ENCODE measurements at places on chromosomes 3 and 15.

GRCh38 chr3:170418422-170419398 is at the start of gene CLDN11:
TSS of gene CLDN11 (plus strand) at chr3:170418868. CDS start at chr3:170419067, 199 bp downstream.
- no peak for DNase-seq

DNA sequence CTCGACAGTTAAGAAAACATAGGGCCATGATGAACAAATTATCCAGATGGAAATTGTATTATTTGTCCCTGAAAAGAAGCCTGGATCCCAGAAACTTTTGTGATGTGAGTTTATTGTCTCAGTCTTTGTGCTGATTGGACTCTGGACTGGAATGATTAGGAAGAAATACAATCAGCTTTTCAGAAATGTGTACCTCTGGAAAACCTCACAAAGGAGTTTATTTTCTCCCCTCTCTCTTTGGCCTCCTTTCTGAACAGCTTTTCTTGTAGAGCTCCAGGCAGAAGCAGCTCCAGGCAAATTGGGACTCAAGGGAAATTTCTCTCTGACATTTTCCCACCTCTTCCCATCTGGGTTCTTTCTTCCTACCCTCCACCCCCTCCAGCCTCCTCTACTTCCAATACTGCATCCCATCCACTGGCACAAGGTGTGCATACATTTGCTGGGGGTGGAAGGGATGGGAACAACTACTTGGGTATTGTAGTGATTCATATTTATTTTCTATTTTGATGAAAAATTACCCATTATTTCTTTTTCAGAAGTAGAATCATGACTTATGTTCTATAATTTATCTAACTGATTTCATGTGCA is 119.7 kb downstream of the CD47 start:
- no peak for DNase-seq

- no peak for DNase-seq
Observed at GRCh38 chr3:120742849-120743365, 363 bp downstream of the GTF2E1 start.

DNA sequence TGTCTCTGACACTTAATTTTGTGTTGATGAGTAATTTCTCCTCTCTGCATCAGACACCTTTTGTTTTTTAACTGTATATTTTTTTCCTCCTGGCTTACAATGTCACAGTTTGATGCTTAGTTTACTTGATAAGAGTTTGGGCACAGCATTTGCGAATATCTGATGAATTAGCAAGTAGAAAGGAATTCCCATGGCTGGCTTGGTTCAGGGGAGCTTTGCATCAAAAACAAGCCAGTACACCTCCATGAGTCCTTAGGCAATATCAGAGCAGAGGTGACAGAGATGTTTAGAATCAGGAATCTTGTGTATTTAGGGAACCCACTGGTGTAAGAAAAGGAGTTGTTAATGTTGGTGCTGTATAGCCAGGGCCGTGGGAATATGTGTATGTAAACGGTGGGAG is 9.3 kb downstream of the ARHGEF26 start:
- DNase-seq = no peak

GRCh38 chr15:23387621-23388190 is 33.2 kb downstream of the GOLGA8S start:
- DNase-seq = no peak

- no peak for DNase-seq
Observed at GRCh38 chr15:79779746-79780145, 117.1 kb downstream of the MTHFS start.

DNA sequence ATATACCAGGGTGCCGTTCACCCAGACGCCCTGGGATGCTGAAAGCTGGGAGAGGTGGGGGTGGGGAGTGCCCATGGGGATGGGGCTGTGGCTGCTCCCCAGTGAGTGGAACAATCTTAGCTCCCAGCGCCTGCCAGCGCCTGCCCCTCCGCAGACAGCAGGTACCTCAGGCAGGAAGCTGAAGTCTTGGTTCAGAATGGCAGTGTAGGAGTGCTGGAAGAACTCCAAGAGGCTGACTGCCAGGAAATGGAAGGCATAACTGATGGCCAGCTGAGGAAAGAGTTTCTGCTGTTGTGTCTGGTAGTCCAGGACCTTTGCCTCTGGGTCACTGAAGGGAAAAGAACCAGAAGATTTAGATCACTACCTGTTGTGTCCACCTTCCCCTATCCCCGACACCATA is 8.4 kb downstream of the ACOX2 start:
- DNase-seq = no peak

GRCh38 chr3:135090020-135090717 is 295.1 kb downstream of the EPHB1 start:
- no peak for DNase-seq

DNA sequence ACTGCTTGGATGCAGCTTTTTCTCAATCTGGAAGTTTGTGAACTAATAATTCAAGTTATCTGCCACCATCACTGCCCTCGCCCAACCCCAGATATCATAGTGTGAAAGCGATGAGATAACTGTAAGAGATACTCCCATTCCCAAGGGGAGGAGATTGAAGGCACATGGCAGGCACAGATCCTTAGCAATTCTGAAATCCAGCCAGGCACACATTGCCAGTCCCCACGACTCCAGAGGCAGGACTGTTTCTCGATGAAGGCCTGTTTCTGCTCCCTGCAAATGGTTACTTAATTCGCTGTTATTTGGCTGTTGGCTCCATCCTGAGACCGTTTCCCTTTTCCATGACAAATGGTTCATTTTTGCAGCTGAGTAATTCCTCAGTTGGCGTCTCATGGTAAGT is 63.2 kb upstream of the NEDD4 start:
- DNase-seq = no peak

GRCh38 chr3:42647821-42648459 is 5.6 kb upstream of the ZBTB47 start:
- no peak for DNase-seq

- DNase-seq = no peak
Observed at GRCh38 chr15:94293411-94294402, 62.3 kb downstream of the MCTP2 start.

GRCh38 chr3:172069478-172069877 is 30.1 kb downstream of the FNDC3B start:
- no peak for DNase-seq

GRCh38 chr3:187810021-187810446 is 64.8 kb upstream of the BCL6 start:
- no peak for DNase-seq

DNA sequence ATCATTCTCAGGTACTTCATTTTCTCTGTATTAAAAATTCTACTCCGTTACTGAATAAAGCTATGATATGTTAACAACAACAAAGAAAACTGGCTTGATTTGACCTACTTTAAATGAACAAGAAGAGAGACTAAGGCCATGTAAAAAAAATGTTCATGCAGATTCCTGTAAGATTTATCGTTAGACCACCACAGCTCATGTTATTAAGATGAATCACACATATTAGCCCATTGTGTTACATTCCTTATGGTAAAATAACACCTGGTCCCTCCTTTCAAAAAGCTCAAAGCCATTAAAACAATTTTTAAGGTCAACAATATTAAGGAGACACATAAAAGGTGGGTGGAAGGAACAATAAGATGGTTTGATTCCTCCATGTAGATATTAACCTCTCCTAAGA is 6.3 kb downstream of the THOC7 start:
- no peak for DNase-seq

DNA sequence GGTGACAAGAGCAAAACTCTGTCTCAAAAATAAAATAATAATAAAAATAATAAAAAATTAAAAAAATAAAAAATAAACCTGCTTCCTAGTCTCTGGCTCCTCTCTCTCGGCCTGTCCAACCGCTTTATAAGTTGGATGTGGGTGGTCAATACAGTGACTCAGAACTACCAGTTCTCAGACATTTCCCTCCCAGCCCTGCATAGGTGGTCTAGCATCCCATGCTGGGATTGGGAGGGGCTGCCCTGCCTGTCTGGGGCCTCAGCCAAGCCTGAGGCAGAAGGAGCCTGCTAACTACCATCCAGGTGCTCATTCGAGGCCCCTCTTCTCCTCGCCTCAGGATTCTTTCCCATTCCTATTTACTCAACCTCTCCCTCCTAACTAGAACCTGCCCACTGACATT is 33.3 kb upstream of the BLM start:
- no peak for DNase-seq

DNA sequence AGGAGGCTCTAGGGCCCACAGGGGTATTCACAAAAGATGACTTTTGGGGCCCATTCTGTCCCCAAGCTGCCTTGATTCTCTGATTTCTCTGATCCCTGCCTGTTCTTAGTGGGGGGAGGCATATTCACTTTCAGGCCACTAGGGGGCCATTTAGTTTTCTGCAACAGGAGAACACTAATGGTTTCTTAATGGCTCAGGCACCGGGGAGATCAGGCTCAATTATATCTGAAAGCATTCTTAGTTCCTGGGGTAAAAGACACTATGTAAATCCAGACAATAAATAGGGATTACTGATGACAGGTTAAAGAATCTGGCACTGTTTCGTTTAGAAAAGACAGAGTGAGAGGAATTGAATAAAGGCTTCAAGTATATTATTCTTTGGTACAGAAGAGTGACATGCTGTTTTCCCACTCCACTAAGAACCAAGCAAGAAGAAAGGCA is 2.5 kb upstream of the INAFM2 start:
- DNase-seq = peak; percentile 50

DNA sequence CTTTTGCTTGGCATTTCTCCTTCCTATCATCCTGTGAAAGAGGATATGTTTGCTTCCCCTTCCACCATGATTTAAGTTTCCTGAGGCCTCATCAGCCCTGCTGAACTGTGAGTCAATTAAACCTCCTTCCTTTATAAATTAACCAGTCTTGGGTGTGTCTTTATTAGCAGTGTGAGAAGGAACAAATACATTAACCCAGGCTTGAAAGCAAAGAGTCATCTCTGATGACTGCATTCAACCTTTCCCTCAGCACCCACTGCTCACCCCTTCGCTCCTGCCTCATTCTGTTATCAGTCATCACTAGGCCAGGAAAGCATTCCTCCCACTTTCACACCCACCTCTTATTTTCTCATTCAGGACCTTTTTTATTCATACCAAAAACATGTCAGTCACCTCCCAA is 59.6 kb upstream of the CASR start:
- DNase-seq = no peak

DNA sequence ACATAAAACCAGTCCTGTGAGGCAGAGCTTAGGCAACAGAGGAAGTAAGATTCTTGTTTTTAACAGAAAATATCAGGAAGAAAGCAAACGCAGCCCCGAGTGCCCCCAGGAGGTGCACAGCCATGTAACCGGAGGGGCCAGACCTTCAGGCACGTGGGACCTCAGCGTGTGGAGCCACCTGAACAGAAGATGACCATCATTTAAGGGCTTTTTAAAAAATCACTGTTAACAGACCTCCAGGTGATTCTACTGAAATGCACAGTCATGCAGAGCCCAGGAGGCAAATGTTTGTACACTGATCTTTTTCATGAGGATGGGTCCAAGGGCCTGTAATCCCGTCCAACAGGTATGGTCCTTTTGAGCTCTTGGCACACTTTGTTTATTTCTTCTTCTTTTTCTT is 38.8 kb downstream of the SPG21 start:
- DNase-seq = no peak

GRCh38 chr3:98843266-98843959 is 58.1 kb downstream of the DCBLD2 start:
- DNase-seq = no peak

- no peak for DNase-seq
Observed at GRCh38 chr3:193862843-193863242, 269.8 kb downstream of the OPA1 start.

GRCh38 chr15:75114796-75115195 is 86.9 kb upstream of the C15orf39 start:
- DNase-seq = no peak

DNA sequence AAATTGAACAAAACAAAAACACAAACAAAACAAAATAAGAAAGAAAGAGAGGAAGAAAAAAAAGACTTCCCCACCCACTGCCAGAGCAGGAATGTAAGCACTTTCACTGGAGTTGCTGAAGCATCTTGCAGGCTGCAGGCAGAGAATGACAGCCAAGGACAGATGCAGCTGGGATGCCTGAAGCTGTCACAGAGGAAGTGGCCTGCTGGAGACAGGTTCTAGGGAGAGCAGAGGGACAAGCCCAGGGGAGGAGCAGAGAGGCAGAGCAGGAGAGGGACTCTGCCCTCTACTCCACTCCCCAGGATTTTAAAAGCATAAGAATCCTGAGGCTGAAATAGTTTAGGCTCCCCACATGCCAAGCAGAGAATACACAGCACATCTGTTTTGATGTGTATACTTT is 326.2 kb downstream of the TUSC7 start:
- no peak for DNase-seq

- no peak for DNase-seq
Observed at GRCh38 chr15:88048237-88048636, 208.3 kb downstream of the NTRK3 start.

GRCh38 chr3:48082580-48083184 is 66.5 kb upstream of the MAP4 start:
- no peak for DNase-seq

GRCh38 chr15:45611305-45611704 is 23.5 kb upstream of the SQOR start:
- DNase-seq = no peak

- no peak for DNase-seq
Observed at GRCh38 chr3:8962226-8962861, 928 bp downstream of the RAD18 start.

Measured in T-helper 1 cell (primary cell).